ENCODE measurements at places on chromosomes 7 and 10. TPM values are rescaled to one million over a fixed set of nuclear protein-coding genes. Genes with fewer than 3 reads are reported as not detected.

GRCh38 chr10:127040756-127041155 is 135.5 kb downstream of the DOCK1 start:
- no peaks in the 10 kb centered on the region for H3K27me3 ChIP-seq
- H3K36me3 ChIP-seq: no peaks in the 10 kb centered on the region
- no peak overlapping the region for H3K4me3 ChIP-seq
- no peak for DNase-seq
- H3K27ac ChIP-seq: no peak overlapping the region

ACSM6 gene
- total RNA-seq: not detected

MMP21 gene
- 0.13 TPM for total RNA-seq

DNA sequence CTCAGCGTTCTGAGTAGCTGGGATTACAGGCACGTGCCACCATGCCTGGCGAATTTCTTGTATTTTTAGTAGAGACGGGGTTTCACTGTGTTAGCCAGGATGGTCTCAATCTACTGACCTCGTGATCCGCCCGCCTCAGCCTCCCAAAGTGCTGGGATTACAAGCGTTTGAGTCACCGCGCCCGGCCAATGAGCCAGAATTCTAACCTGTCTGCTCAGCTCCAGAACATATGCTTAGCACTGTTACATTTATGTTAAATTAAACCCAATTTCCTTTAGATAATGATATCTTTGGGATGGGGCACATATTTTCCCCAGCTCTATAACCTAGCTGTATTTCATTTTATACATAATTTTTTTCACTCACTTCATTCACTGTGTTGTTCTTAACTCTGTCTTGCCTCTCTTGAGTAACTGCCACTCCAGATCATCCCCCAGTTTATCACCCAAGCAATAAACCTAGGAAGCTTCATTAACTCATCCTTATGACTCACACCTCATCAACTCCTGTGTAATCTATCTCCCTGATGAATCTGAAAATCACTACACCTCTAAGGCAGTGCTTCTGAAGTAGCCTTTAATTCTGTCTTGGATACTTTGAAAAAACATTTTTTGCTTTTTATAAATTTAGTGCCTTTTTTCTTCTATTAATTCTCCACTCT is 559.7 kb upstream of the ZWINT start:
- DNase-seq: peak; percentile 16
- H3K36me3 ChIP-seq: no peaks in the 10 kb centered on the region
- no peak overlapping the region for H3K4me3 ChIP-seq
- no peak overlapping the region for H3K27ac ChIP-seq

DNA sequence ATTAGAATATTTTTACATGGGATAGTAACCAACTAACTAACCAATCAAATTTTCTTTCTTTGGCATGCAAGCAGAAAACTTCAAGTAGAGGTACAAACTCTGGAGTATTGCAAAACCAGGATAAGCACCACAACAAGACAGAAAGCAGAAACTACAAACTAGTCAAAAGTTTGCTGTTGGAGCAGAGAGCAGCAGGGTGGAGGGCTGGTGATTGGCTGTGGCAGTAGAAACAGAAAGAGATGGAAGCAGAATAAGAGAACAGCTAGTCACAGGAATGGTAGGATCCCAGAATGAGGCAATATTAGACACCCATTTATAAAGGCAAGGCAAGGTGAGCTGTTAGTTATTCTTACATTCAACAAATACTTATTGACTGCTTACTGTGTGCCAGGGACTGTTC is 6.8 kb upstream of the MACC1 start:
- H3K27ac ChIP-seq: no peak overlapping the region
- H3K4me3 ChIP-seq: no peak overlapping the region
- peaks cover 5% of the 10 kb centered on the region for H3K4me1 ChIP-seq
- no peak for DNase-seq
- no peaks in the 10 kb centered on the region for H3K27me3 ChIP-seq
- no peaks in the 10 kb centered on the region for H3K36me3 ChIP-seq

EFCAB10 gene
- total RNA-seq: 5.0 TPM

GRCh38 chr10:130022511-130023299 is 58.6 kb upstream of the EBF3 start:
- H3K27ac ChIP-seq: no peak overlapping the region
- H3K4me1 ChIP-seq: no peaks in the 10 kb centered on the region
- H3K27me3 ChIP-seq: no peaks in the 10 kb centered on the region
- no peak for DNase-seq

TRIM24 gene
- 22.4 TPM for total RNA-seq

PNLIPRP2 gene
- not detected for total RNA-seq

DNA sequence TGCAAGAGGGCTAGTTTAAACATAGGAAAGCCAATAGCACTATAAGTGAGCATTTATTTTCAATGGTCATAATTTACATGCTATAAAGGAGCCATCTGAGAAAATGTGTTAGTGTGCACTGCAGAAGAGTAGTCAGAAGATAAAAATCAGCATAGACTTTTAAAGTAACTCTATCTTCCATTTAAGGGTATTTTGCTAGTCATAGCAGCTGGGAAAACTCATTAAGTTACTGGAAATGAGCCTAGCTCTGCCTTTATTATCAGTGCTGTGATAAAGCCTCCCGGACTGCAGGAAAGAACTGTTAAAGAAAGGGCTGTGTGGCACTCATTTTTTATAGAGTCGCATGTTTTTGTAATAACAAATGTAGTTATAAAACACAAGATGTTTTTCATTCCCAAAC is 825.8 kb upstream of the POM121L12 start:
- H3K4me3 ChIP-seq: no peak overlapping the region
- H3K4me1 ChIP-seq: no peaks in the 10 kb centered on the region
- H3K27ac ChIP-seq: no peak overlapping the region
- no peaks in the 10 kb centered on the region for H3K27me3 ChIP-seq
- DNase-seq: no peak

TMEM72 gene
- total RNA-seq: not detected

DNA sequence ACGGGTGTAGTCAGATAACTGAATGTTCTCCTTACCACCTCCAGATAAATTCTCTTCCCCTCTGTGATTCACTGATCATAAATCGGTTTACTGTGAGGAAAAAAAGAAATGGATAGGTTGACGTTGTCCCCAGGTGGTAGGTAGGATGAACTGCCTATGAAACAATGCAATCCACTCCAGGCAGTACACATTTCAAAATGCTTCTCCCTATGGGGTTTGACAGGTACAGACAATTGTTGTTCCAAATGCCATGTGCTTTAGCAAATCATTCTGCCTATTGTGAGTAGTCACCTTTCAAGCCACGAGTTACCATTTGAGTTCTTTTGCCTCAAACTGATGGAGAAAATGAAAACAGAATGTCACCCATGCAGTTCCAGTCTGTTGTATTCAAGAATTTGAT is 21.8 kb downstream of the VIM start:
- no peak overlapping the region for H3K4me3 ChIP-seq
- H3K36me3 ChIP-seq: no peaks in the 10 kb centered on the region
- H3K27me3 ChIP-seq: no peaks in the 10 kb centered on the region
- H3K27ac ChIP-seq: no peak overlapping the region
- no peak for DNase-seq
- no peaks in the 10 kb centered on the region for H3K4me1 ChIP-seq

- no peak for DNase-seq
- no peaks in the 10 kb centered on the region for H3K36me3 ChIP-seq
- no peak overlapping the region for H3K27ac ChIP-seq
- no peak overlapping the region for H3K4me3 ChIP-seq
Observed at GRCh38 chr7:64651203-64651602, 14.7 kb upstream of the ZNF107 start.

GRCh38 chr10:48470893-48471805 is 133.7 kb downstream of the ARHGAP22 start:
- H3K4me1 ChIP-seq: no peaks in the 10 kb centered on the region
- no peaks in the 10 kb centered on the region for H3K36me3 ChIP-seq
- H3K27ac ChIP-seq: no peak overlapping the region
- DNase-seq: no peak
- no peak overlapping the region for H3K4me3 ChIP-seq

ASZ1 gene
- total RNA-seq: not detected

GRCh38 chr7:96285579-96285978 is 36.3 kb downstream of the SLC25A13 start:
- H3K4me3 ChIP-seq: no peak overlapping the region
- peaks cover 25% of the 10 kb centered on the region for H3K4me1 ChIP-seq
- DNase-seq: no peak
- H3K36me3 ChIP-seq: no peaks in the 10 kb centered on the region
- peak overlapping the region; percentile 18 for H3K27ac ChIP-seq

DNA sequence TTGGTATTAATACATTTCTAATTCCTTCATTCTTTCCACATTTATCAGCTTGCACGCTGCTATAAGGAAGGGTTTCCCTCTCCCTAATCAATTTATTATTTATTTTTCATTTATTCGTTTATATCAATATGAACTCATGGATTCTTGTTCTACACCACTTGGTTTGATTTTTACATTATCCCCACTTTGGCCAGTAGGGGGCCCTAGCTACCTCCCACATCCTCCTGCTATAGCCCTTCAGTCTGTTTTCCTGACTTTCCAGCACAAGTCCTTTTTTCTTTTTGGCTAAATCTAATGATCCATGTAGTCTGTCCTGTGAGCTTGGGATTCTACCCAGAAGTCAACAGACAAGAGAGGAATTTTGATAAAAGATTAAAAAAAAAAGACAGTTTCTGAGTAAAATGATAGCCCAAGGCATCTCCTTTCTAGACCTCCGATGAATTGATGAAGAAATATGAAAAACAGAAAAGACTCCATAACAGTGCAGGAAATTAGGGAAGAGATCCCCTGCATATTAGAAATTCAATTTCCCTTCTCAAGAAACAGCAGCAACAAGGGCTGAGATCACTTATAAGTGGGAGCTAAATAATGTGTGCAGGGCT is 47.7 kb downstream of the LYZL2 start:
- H3K27ac ChIP-seq: no peak overlapping the region
- no peaks in the 10 kb centered on the region for H3K36me3 ChIP-seq
- DNase-seq: no peak
- no peaks in the 10 kb centered on the region for H3K27me3 ChIP-seq
- H3K4me1 ChIP-seq: peaks cover 6% of the 10 kb centered on the region
- H3K4me3 ChIP-seq: no peak overlapping the region

TMEM236 gene
- total RNA-seq: 2.8 TPM

DNA sequence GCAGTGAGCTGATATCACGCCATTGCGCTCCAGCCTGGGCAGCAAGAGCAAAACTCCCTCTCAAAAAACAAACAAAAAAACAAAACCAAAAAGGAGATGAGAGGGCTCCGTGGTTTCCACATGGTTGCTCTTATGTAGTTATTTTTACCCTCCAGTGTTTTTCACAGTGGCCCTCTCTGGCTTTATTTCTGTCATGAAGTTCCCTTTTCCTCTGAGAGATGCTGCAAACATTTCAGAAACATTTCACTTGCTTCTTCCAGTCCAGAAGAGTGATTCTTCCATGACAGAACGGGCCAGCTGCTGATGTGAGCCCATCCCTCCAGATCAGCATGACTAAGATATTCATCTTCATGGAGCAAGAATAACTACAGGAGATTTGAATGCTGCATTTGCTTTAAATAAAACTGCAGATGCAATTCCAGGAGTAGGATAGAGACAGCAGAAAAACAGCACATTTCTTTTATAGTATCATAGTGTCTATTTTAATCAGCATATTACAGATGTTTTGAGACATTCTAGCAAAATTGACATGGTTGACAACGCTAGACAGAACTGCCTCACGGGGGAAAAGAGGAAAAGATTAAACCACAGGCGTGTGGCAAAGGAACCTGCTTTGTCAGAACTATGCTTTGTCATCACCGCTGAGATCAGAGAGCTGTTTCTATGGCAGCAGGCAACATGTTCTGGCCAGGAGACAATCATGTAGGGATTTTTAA is 40.3 kb downstream of the NRCAM start:
- H3K27ac ChIP-seq: no peak overlapping the region
- peaks cover 7% of the 10 kb centered on the region for H3K4me1 ChIP-seq
- H3K27me3 ChIP-seq: no peaks in the 10 kb centered on the region
- no peaks in the 10 kb centered on the region for H3K36me3 ChIP-seq

DNA sequence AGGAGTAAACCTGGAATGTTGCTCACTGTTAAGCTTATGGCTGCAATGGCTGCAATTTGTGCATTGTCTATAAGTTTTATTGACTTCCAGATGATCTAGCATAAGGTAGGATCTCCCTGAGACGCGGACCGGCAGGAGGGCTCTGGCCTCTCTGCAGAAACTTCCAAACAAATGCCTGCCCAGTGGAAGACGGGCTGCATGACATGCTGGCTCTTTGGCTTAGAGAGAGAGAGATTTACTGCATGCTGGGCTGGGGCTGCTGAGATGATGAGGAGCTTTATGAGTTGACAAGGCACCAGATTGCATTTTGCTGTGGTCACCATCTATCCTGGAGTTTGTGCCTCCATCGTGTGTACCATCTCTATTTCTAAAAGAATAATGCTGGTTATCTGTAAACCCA is 193.2 kb downstream of the GALNT17 start:
- H3K27me3 ChIP-seq: no peaks in the 10 kb centered on the region
- DNase-seq: no peak
- no peak overlapping the region for H3K27ac ChIP-seq
- no peak overlapping the region for H3K4me3 ChIP-seq
- H3K36me3 ChIP-seq: no peaks in the 10 kb centered on the region

OPALIN gene
- total RNA-seq: not detected

CYP3A7 gene
- total RNA-seq: 0.37 TPM

- peaks cover 22% of the 10 kb centered on the region for H3K36me3 ChIP-seq
- no peak for DNase-seq
Observed at GRCh38 chr7:2003451-2003930, 229.3 kb downstream of the MAD1L1 start.

DNA sequence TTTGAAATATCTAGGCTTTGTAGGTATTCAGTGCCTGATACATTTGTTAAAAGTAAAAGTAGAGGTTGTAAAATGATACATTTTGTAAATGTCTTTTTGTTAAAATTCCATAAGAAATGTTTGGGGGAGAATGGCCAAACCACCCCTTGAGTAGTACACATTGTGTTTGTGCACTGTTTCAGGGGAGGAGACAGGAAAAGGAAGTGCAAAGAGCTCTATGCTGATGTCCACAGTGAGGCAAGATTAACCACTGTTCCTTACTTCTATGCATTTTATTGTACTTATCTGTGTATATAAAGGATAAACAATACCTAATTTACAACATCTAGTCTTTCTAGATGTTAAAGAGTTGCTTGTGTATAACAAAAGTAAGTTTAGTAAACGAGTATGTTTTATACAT is 7.4 kb upstream of the CYCS start:
- no peak overlapping the region for H3K4me3 ChIP-seq
- no peak overlapping the region for H3K27ac ChIP-seq
- no peak for DNase-seq
- H3K4me1 ChIP-seq: no peaks in the 10 kb centered on the region
- H3K36me3 ChIP-seq: no peaks in the 10 kb centered on the region

GRCh38 chr10:5183923-5184322 is 1.0 kb downstream of the AKR1C8 start:
- H3K27me3 ChIP-seq: no peaks in the 10 kb centered on the region
- no peaks in the 10 kb centered on the region for H3K36me3 ChIP-seq
- no peak for DNase-seq
- no peaks in the 10 kb centered on the region for H3K4me1 ChIP-seq

SKIDA1 gene
- 1.2 TPM for total RNA-seq

DNA sequence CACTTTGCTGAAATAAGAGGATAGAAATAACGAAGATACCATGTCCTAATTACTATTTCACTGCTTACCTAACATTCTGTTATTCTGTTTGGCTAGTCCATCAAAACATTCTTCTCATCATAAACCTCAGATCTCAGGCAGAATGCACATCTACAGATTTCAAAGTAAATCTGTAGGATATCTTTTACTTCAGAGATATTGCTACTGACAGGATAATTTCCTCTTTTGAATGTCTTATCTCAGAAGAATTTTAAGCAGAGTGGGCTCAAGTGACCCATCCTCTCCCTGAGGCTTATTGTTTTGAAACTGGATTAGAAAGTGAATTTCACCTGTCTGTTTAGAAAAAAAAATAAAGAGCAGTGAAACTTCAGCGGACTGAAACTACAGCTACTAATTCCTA is 83.6 kb downstream of the SEMA3C start:
- H3K36me3 ChIP-seq: no peaks in the 10 kb centered on the region
- no peak overlapping the region for H3K4me3 ChIP-seq
- DNase-seq: no peak
- H3K27me3 ChIP-seq: no peaks in the 10 kb centered on the region
- no peak overlapping the region for H3K27ac ChIP-seq
